ENCODE measurements at places on chromosomes 12 and 14.

DNA sequence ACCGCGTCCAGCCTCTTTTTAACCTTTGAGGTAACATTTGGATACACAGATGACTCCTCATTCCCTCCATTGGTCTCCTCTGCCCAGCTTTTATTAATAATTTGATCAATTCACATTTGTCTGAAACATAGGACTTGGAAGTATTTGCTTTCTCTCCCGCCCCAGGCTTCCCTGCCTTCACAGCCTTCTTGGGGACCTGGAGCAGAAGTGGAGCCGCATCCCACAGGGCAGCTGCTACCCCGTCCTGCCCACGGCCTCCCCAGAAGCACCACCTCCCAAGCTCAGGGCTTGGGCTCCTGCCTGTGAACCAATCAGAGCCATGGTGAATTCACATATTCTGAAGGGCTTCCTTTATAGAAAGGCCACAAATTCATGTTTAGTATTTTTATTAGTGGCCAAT is 97.6 kb downstream of the PIWIL1 start:
- DNase-seq: no peak

DNA sequence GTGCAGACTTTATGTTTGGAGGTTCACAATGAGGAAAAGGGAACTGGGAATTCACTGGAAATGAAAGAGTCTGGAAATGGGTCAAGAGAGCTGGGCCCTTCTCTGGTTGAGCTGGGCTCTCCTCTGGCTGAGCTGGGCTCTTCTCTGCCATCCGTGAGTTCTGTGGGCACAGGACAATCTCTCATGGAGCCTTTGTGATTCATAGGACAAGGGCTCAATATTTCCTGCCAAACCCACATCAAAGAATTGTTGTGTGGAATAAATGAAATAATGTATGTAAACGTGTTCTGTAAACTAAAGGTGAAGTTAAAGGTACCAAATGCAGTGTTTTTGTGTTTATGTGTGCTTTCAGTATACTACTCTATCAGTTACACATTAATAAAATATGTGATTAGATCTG is 95.5 kb upstream of the OVCH1 start:
- DNase-seq: no peak

GRCh38 chr12:121823101-121823726 is 19.4 kb downstream of the SETD1B start:
- DNase-seq: no peak

GRCh38 chr12:128690641-128691040 is 133.1 kb downstream of the SLC15A4 start:
- DNase-seq: no peak

- no peak for DNase-seq
Measured at GRCh38 chr12:4039931-4040330, 166.7 kb upstream of the PARP11 start.

- DNase-seq: no peak
Measured at GRCh38 chr12:86513226-86513625, 257.0 kb upstream of the MGAT4C start.

DNA sequence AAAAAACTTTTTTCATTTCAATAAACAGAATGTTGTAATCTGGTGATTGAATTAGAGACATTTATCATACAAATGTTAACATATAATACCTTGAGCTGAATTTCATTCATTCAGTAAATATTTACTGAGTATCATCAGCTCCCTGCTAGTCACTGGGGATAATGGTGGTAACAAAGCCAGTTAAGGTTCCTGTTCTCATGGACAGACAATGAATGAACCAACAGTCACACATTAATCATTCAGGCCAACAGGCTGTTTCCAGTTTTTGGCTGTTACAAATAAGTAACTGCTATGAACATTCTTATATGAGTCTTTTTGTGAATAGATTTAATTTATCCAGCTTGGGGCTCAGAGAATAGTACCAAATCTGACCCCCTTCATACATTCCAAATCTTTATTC is 13.5 kb downstream of the EXD2 start:
- no peak for DNase-seq

- no peak for DNase-seq
Measured at GRCh38 chr14:28323366-28323765, 443.2 kb upstream of the FOXG1 start.

- no peak for DNase-seq
Measured at GRCh38 chr14:100899884-100900771, 3.4 kb downstream of the RTL1 start.

GRCh38 chr14:77105145-77105939 is 7.3 kb downstream of the CIPC start:
- no peak for DNase-seq

- DNase-seq: no peak
Measured at GRCh38 chr12:24879644-24880043, 69.3 kb downstream of the BCAT1 start.

- no peak for DNase-seq
Measured at GRCh38 chr14:77565994-77566305, 50.5 kb downstream of the SPTLC2 start.

DNA sequence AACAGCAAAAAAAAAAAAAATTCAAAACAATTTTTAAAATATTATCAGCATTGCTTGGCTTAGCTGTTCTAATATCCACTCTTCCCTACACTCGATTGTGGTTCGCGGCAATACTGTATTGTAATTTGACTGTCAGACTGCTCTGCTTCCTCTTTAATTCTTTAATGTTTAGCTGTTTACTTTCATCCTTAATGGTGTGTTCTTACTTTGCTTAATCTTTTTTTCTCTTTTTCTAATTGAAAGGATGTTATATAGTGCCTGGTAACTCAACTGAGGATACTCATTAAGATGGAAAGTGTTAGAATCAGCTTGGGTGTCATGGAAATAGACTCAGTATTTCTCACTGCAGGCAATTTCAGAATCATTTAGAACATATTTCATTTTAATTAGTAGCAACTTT is 2.0 kb downstream of the ANO4 start:
- no peak for DNase-seq

DNA sequence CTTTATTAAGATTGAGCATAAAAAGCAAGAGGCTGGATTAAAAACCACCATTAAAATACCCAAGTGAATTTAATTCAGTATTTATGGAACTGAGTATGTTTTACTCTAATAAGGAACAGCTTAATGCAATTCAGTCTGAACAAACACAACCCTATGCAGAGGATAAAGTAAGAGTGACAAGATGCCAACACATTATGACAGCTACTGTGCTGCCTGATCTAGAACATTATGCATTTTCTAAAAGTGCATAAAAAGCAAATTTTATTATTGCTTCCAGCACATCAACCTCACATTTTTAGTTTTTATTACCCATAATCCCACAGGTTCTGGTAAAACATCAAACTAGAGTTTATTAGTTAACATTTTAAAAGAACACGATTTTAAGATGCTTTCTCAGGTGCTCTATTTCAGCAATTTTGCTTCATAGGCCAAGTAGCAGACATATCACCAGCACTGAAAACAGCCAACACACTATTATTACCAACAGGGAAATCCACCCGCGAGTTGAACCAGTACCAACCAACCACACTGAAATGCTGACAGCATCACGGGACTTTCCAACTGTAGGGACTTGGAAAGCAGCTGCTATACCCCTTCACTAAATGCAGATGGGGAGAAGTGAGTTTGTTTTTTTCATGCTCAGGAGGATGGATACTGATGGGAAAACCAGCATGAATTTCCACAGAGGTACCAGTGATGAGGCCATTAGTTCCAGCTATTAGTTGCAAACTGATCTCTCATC is 372.1 kb downstream of the KCNH5 start:
- no peak for DNase-seq

DNA sequence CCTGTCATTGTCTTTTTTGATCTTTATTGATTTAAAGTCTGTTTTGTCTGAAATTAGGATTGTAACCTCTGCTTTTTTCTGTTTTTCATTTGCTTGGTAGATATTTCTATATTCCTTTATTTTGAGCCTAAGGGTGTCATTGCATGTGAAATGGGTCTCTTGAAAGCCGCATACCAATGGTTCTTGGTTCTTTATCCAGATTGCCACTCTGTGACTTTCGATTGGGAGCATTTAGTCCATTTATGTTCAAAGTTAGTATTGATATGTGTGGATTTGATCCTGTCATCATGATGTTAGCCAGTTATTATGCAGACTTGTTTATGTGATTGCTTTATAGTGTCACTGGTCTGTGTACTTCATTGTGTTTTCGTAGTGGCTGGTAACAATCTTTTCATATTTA is 29.8 kb upstream of the PLBD1 start:
- DNase-seq: no peak

DNA sequence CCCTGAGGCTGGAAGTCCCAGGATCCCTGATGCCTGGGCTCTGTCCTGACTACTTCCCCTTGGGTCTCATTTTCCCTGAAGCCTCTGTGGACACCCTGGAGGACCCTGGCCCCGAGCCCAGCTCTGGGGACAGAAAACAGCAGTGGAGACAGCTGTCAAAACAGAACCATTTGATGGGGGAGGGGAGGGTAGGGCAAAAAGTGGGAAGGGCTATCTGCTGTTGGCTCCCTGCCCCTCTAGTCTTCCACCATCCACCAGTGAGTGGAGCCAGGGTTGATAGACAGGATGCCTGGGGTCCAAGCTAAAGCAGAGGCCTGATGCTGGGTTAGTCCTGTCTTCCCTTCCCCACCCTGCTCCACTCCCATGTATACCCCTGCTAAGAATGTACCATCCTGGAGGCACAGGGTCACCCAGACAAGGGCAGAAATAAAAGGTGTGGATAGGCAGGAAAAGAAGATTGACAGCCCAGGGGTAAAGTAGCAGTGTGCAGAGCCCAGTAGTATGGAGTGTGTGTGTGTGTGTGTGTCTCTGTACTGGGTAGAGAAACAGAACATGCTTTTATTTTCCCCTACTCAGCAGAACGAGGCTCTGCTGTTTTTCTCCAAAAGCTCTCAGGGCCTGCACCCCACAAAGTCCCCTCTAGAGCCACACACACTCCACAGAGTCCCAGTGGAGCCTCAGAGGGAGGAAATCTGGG is 9.8 kb downstream of the ZNF385A start:
- no peak for DNase-seq

GRCh38 chr14:94127330-94127729 is 2.1 kb downstream of the IFI27L2 start:
- DNase-seq: no peak

DNA sequence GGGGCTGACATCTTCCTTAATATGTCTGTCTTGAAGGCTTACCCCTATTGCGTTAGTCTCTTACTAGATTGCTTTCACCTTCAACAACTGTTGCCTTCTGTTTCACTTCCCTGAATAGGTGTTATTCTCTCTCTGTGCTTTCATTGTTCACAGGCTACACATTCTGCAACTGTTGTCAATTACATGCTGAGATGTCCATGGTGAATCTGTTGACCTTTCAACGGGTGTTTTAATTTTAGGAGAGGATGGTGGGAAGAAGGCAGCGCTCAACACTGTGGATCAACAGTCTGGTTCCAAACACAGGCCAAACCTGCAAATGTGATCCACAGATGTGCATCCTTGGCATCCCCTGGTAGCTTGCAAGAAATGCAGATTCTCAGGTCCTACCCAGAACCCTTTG is 101.9 kb downstream of the DACT1 start:
- no peak for DNase-seq

- DNase-seq: no peak
Measured at GRCh38 chr12:111905502-111905901, 63.5 kb downstream of the MAPKAPK5 start.

DNA sequence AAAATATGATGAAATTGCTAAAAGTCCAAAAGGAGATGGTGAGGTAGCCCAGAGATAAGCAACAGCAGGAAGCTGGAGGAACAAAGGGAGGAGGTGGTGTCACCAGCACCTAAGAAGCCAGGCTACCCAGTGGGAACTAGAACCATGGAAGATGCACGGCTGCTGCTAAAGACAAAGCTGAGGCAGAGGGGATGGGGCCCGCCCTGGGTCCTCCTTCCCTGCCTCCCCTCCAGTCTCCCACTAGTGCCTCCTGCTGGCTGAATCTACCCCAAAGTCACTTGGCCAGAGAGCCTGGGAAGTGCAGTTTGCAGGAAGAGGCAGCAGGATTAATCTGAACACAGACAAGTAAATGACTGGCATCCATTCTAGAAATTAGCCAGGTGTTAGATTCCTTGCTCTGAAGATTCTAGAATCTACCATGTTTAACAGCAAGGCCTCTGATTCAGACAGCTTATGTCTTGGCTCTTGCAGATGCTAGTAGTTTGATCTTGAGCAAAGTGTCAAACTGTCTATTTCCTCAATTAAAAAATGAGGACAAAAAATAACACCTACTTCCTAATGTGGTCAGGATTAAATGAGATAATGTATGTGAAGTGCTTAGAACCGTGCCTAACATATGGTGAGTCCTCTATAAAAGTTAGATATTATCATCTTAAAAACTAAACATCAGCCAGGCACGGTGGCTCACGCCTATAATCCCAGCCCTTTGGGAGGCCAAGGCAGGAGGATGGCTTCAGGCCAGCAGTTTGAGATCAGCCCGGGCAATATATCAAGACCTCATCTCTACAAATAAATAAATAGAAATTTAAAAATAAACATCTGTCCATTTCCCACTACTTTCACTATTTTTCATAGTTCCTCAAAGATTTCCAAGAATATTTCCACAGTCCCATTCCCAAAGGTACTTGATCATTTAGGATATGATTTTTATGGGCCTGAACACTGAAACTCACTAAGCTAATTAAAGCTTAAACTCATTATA is 5.8 kb upstream of the LRP10 start:
- no peak for DNase-seq

DNA sequence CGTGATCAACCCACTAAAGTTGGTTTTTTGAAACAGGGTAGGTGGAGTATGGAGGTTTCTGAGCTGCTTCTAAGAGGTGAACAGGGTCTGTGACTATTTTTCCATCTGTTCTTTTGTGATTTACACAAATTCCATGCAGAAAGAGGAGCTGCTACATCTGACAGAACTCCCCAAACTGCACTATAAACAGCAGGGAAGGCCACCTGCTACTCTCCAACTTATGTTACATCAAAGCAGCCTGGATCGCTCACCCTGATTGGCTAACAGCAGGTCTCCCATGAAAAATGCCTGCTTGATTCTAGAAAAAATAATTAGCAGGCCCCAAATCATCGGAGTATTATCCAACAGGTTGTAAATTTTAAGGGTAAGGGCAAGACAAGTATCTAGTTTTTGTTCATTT is 282.9 kb upstream of the FLRT2 start:
- DNase-seq: no peak

- no peak for DNase-seq
Measured at GRCh38 chr12:2212971-2213869, 160.4 kb downstream of the CACNA1C start.

DNA sequence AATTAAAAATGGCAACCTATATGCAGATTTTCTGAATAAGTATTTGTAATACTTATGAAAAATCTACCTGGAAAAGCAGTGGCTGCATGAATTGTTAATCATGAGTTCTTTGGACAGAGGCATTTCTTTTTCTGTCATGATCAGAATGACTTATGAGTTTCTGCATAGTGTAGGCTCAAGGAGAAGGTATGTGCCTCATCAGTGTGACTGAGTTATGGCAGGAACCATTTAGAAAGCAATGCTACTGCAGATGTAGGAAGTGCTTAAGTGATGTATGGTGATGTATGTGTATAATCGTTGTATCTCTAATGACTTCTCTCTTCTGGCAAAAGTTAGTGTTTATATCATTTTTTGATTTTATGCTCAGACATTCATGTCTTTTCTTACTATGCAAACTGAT is 816.4 kb upstream of the FBXO33 start:
- DNase-seq: no peak

DNA sequence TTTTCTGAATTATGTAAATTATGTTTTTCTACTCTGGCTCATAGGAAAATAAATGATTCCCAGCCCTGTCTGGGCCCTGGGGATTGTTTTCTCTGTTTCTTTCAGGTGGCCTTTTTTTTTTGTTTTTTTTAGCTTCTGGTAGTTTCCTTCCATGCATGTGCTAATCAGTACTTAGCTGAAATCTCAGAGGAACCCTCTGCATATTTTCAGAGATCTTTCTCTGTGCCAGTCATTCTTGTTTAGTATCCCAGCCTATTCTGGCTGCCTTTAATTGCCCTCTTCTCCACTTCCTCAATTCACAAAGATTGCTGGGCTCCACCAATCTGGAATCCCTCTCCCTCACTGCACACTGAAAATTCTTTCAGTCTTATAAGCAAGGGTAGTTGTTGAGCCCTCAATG is 46.9 kb downstream of the CNOT2 start:
- DNase-seq: no peak

All from stimulated activated CD4-positive, alpha-beta T cell treated with anti-CD3 and anti-CD28 coated beads, Interleukin-15, amount 100 ng/mL, for 1 hour (primary cell).